Fibroblast of skin of scalp (primary cell): ENCODE measurements at places on chromosomes 1 and 21.

DNA sequence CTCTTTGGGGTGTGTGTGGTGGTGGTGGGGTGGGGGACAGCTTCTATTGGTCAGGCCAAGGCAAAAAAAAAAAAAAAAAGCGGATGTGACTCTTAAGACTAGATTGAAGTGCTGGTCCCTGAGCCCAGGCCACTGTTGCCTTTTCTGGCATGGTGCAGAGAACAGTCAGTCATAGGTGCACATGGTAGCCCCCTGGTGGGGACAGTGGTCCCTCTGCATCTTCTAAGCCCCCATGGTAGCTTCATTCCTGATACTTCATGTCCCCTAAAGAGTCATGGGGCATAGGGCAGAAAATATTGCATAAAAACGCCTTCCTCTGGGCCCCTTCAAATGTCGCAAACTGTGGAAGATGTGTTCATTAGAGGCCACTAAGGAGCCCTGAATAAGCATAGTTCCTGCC lies 371.8 kb downstream of the NPHP4 start:
- no peak for DNase-seq

DNA sequence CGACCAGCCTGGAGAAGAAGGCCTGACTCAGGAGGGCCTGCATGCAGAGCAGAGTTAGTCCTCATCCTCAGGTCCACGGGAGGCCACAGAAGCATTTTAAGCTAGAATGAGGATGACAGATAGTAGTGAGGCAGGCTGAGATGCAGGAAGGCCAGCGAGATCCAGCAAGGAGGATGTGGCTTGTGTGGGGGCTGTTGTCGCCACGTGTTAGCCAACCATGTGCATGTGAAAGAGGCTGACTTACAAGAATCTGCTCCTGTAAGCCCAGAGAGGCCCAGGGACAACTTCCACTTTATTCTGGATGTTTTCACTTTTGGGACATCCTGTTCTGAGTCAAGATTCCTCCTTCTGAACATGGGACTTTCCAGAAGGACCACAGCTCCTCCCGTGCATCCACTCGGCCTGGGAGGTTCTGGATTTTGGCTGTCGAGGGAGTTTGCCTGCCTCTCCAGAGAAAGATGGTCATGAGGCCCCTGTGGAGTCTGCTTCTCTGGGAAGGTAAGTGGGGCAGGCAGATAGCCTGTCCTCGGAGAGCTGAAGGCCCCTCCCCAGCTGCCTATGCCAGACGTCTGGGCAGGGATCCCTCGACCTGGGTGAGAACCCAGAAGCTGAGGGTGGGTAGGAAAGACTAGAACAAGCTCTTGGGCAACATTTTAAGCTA lies at the start of gene SLAMF8:
SLAMF8 (plus strand) TSS at position 433 of the 661 bp plus-strand sequence; CDS start at position 459, 26 bp downstream.
- peak; percentile 27 for DNase-seq

- DNase-seq, result peak; percentile 40
Measured at GRCh38 chr21:34282223-34282622, 81.6 kb upstream of the KCNE2 start.

DNA sequence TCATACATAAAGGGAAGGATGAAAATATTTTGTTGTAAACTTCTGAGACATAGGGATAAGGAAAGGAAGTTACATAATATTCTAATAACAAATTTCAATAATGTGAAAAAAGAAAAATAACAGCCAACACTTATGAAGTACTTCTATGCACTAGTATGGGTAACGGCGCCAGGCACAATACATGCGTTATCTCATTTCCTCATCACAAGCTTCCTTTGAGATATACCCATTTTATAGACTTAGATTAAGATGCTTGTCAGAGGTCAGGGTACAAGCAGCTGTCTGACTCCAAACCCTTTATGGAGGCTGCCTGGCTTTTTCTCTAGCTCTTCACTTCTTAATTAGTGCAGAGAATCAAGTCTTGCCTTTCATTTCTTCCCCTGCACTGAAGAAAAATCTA lies 41.3 kb downstream of the TCP10L start:
- DNase-seq, result no peak

DNA sequence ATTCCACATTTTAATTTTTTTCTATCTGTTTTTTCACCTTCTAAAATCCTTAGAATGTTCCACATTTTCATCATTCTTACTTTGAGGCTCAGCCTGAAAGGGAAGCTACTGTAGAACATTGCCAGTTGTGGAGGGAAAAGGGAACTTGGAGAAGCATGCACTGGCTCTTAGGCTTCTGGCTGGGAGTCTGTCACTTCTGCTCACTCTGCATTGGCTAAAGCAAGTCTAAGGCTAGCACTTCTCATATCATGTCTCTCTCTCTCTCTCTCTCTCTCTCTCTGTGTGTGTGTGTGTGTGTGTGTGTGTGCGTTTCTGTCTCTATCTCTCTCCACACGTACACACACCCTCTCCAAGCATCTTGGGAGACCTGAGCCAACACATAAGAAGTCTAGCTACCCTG lies 49.6 kb upstream of the ADAR start:
- DNase-seq, result no peak

DNA sequence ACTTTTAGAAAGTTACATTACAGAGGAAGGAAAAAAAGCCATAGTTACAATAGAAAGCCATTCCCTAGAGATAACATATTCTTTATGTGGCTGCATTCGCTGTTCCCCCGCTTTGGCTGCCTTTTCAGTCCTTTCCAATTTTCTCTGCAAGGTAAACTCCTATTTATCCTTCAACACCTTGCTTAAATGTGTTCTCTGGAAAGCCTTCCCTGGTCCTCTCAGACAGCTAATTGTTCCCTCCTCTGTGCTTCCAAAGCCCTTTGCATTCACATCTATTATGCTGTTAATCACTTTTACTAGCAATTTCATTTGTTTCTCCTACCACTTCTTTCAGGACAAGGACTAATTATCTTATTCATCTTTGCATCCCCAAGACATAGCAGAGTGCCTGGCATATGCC lies 1.6 kb downstream of the PHC2 start:
- DNase-seq, result no peak

DNA sequence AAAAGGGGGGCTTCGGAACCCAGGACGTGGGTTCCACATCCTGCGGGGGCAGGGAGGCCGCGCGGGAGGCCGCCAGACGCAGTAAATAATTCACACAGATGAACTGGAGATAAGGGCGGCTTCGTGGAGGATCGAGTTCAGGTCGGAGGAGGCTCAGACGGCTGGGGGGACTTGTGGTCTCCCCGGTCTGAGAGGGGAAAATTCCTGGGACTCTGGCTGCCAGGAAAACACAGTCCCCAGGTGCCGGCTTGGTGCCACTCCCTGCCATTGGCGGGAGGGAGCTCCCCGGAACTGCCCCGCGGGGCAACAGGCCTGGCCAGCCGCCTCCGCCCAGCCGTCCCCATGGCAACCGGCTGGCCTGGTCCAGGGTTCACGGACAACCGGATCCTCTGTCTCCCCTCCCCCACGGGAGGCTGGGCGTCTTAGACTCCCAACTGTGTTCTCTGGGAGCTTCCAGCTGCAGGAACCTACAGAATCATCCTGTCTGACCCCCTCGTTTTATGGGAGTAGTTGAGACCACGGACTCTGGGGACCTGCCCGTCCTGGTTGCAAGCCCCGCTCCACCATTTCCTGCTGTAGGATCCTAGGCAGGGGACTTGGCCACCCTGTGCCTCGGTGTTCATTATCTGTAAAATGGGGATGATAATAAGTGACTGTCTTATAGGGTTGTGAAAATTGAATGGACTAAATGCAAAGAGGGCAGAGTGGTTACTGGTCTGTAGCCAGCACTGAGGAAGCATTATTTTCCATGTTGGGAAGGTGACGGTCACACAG lies 9.6 kb downstream of the CAMK2N1 start:
- no peak for DNase-seq

DNA sequence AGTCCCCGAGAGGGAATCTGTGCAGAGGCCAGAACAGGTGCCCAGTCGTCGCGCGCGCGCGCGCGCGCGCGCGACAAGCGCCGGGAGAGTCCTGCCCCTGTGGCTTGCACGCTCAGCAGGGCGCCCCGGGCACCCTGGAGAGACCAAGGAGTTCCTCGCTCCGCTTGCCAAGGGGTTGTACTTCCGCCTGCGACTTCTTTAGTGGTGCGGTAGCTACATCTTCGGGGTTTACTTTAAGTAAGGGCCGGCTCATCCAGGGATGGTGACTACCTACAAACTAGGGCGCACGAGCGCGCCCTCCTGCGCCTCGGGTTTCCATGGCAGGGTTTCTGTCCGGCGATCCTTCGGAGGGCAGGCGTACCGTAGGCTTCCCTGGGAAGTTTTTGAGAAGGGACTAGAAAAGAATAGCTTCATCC lies 1.4 kb downstream of the LHX4 start:
- DNase-seq, result peak; percentile 34

GRCh38 chr1:176539018-176539417 lies 76.0 kb downstream of the PAPPA2 start:
- no peak for DNase-seq

- peak; percentile 42 for DNase-seq
Measured at GRCh38 chr21:16194788-16195537, 465.2 kb downstream of the USP25 start.

- DNase-seq, result no peak
Measured at GRCh38 chr1:99850459-99851291, 514 bp downstream of the AGL start.

- DNase-seq, result no peak
Measured at GRCh38 chr1:234942879-234943506, 185.6 kb downstream of the TOMM20 start.

DNA sequence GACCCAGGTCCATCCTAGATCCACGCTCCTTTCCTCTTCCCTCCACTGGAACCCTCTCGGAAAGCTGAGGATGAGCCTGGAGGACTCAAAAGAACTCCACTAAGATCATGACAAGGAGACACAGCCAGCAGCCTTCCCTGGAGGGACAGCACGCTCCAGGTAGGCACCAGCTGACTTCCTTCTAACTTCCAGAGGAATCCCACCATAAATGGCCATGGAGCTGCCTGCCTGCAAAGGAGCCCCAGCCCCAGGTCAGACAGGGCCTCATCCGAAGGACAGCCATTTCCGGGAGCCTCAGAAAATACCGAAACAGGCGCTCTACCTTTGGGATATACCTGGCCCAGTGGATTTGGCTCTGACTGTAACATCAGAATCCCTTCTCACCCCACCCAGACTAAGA lies 4.1 kb downstream of the SH3BP5L start:
- no peak for DNase-seq

- no peak for DNase-seq
Measured at GRCh38 chr1:54357967-54358366, 48.2 kb downstream of the SSBP3 start.

DNA sequence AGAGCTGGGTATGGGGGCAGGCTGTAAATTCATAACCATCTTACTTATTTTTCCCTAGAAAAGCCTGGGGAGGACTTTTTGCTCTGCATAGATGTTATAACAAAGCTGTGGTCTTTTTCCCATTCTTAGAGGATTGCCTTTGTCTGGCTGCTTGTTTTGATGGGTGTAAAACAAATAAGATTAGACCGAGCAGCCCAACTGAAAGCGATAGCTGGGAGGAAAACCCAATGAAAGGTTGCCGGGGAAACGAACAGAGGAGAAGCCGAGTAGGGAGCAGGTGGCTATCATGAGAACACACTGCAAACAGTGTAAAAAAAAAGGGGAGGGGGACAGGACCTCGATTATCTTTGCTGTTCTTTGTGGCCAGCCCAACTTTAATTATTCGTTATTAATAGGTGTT lies 1.9 kb downstream of the ELAVL4 start:
- DNase-seq, result no peak

DNA sequence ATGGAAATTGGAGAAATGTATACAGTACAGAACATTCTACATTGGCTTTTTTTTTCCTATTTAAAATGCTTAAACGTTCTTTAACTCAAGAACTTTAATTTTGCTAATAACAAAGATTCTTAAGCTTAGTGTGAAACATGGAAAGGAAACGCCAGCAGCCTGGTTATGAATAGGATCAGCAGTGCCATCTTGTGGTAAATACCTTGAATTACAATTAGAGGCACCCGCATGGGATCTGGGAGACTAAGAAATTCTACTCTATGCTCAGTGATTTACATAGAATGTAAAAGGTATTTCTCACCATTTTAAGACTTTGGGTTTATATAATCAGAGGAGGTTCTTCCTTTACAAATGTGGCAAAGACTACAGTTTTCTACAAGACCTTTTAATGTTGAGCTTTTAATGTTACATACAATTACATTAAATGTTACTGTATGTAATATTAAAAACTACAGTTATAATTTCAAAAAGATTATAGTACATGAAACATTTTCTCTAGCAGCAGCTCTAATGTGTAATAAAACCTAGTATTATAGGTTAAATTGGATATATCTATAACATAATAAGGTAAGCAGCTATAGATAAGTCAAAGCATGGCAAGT lies 32.1 kb upstream of the APOBEC4 start:
- peak; percentile 55 for DNase-seq

- peak; percentile 97 for DNase-seq
Measured at GRCh38 chr21:34545079-34545884, 33.3 kb upstream of the KCNE1 start.

- DNase-seq, result no peak
Measured at GRCh38 chr1:205073511-205073910, 10.7 kb downstream of the TMEM81 start.

GRCh38 chr1:36947384-36947783 lies 86.9 kb downstream of the GRIK3 start:
- DNase-seq, result no peak

DNA sequence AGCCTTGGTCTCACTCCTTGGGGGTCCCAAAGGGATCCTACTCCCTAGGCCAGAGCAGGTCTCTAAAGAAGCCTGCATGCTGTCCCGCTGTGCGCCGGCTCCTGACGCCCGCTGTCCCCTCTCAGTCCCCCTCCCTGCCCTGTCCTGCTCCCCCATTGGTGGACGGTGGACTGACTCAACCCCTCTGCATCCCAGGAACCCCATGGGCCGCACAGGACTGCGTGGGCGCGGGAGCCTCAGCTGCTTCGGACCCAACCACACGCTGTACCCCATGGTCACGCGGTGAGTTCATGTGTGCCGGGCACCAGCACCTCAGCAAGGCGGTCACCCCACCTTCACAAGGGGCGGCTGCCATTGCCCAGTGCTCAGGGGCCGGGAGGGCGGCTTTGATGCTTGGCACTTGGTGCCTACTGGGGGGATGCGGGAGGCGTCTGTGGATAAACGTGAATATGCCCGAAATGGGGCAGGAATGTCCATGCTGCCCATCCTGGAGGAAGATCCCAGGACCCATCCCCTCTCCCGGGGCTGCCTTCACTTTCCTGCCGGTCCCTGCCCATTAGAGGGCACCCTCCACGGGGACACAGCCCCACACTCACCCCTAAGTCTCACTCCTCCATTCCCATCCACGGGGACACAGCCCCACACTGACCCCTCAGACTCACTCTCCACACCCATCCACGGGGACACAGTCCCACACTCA lies 20.2 kb upstream of the LRRC3 start:
- no peak for DNase-seq

DNA sequence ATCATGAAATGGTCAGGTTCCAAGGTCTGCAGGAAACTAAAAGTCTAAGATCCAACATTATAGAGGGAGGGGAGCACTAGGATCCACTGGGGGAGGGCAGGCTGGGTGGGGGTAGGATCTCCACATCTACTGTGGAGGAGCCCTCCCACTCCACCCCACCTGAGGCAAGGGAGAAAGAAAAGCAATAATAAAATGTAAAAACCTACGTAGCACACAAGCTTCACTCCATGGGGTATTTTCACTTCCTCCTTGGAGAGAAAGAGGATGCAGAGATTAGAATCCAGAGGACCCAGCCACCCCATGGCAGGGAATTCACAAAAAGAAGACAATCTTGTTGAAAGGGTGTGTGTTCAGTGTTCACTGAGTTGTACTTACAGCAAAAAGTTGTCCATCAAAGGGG lies 14.4 kb downstream of the SPOCD1 start:
- no peak for DNase-seq
